Central memory CD4-positive, alpha-beta T cell (primary cell): ENCODE measurements at places on chromosomes 13 and 19.

DNA sequence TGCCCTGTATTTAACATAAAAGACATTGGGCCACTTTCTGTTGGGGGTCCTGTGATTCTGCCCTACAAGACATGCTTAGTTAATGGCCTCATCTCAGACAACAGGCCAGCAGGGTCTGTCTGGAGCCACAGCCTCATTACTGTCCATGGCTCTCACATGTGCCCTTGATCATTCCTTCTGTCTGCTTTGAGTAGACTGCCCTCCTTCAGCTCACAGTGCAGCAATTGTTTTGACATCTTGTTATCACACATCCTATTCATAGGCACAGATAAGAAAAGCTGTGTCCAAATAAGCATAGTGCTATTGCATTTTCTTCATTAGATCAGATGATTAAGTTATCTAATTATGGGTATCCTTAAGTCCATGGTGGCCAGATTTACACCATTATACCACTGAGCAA lies 127.9 kb downstream of the KCTD12 start:
- DNase-seq = no peak

DNA sequence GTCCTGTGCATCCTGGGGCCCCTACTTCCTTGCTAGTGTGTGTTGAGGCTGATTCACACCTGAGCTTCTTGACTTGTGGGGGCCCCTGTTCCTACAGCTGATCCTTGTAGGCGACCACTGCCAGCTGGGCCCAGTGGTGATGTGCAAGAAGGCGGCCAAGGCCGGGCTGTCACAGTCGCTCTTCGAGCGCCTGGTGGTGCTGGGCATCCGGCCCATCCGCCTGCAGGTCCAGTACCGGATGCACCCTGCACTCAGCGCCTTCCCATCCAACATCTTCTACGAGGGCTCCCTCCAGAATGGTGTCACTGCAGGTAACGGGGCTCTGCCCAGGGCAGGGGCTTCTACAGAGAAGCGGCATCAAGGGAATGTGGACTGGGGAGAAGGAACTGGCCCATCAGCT lies 25.5 kb downstream of the UPF1 start:
- DNase-seq = no peak

DNA sequence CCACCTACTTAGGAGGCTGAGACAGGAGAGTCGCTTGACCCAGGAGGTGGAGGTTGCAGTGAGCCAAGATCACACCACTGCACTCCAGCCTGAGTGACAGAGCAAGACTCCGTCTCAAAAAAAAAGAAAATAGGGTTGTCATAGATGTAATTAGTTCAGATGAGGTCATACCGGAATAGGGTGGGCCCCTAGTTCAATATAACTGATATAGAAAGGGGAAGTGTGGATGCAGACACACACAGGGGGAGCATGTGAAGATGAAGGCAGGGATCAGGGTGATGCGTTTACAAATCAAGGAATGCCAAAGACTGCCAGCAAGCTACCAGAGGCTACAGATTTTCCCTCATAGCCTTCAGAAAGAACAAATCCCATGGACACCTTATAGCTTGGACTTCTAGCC lies 24.3 kb upstream of the EEF1AKMT1 start:
- no peak for DNase-seq

- no peak for DNase-seq
Measured at GRCh38 chr19:48296963-48297734, 27.3 kb downstream of the ZNF114 start.

GRCh38 chr13:79401259-79402070 lies 4.6 kb downstream of the RBM26 start:
- no peak for DNase-seq
